ENCODE measurements at places on chromosomes 5 and 9. TPM values are rescaled to one million over a fixed set of nuclear protein-coding genes. Genes with fewer than 3 reads are reported as not detected.

DNA sequence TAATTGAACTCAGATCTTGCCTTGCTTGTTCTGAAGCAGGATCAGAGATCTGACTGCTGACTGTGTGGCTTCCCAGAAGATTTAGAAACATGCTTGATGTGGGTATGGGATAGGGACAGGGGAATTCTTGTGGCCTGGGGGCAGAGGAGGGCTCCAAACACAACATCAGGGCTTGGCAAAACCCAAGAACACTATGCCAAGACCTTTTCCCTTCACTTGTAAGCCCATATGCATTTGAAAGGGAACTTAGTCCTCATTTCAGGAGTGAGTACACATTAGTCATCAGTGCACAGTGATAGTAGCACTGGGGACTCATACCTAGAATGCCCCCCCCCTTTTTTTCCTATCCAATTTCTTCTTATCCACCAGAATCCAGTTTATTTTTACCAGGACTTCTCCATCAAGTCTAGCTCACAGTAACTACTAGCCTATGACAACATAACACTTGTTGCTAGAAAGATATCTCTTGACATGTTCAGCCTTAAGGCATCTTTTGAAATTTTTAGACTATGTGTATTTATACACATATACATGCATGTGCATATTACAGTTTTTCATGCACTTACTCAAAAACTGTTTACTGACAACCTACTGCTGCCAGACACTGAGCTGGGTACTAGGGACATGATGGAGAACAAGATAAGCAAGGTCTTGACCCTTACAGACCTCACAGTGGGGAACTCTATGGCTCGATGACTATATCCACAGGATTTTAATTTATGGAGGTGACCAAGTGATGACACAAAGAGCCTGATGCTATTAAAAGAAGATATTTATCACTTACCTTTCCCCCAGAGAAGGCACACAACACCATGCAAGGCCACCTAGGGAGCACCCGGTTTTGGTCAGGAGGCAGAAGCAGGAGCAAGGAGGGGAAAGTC is 158.3 kb upstream of the MAP3K1 start:
- no peak for DNase-seq

- DNase-seq = no peak
Observed at GRCh38 chr9:131015876-131016397, 7.0 kb downstream of the LAMC3 start.

SLC36A2 gene
- not detected for total RNA-seq

PCDHA1 gene
- total RNA-seq = 0.10 TPM

AGXT2 gene
- total RNA-seq = not detected

COL5A1 gene
- total RNA-seq = 129 TPM
